ENCODE measurements at places on chromosomes 4 and X.

GRCh38 chr4:72857787-72858186, 211.7 kb downstream of the COX18 start:
- DNase-seq = no peak

DNA sequence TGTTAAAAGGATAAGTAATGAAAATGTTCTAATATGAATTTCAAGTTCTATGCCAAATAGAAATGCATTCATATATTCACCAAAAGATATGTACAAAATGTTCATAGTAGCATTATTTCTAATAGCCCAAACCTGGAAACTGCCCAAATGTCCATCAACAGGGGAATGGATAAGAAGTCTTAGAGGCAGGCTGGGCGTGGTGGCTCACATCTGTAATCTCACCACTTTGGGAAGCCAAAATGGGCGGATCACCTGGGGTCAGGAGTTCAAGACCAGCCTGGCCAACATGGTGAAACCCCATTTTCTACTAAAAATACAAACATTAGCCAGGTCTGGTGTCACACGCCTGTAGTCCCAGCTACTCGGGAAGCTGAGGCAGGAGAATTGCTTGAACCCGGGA, 2.3 kb upstream of the HPRT1 start:
- no peak for DNase-seq

DNA sequence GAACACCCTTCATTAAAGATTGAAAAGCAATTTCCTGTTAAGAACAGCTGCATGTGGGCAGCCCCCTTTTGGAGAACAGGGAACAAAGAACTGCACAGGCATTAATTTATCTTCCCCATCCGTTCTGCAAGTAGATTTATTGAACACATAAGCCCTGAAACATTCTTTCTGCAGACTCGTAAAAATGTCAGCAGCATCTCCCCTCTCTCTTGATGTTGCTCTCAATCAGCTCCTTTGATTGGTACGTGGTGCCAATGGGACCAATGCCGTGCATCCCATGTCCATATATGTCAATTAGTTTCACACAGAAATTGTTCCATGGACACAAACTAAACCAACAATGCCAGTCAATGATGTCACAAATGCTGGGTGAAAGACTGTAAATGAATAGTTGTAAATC, 228.5 kb upstream of the RASGEF1B start:
- DNase-seq = no peak

DNA sequence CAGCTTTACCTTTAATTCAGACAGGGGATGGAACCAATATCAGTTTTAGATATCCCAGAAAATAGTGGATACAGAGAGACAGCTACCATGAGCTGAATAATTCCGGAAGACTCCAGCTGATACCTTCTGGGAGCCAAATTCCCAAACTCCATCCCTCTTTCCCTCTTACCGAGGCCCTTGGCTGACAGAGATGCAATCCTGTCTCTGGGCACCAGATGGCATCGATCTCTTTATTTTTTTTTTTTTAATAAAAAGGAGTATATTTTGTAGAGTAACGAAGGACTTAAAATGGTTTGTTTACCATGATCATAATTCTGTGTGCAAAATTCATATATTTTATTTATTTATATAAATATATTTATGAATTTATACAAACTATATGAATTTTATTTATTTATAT, 31.0 kb downstream of the RAB40A start:
- DNase-seq = no peak

DNA sequence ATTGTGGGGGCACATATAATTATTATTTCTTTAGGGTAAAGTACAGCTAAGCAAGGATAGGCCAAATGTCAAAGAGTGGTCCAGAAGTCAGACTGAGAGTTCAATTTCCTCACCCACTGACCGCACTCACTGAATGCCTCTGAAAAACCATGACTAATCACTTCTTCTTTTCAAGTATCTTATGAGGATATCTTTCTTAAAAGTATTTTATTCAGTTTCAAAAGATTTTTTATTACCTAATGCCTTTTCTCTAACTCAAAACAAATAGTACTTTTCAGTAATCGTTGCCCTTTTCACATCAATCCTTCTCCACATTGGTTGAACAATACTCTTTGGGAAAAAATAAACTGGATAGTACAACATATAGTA, 61.7 kb upstream of the CAMK2D start:
- no peak for DNase-seq

All from stimulated activated CD8-positive, alpha-beta memory T cell treated with anti-CD3 and anti-CD28 coated beads, Interleukin-2, amount 100 ng/mL, for 1 hour (primary cell).